ENCODE measurements at places on chromosomes 5 and 9.

DNA sequence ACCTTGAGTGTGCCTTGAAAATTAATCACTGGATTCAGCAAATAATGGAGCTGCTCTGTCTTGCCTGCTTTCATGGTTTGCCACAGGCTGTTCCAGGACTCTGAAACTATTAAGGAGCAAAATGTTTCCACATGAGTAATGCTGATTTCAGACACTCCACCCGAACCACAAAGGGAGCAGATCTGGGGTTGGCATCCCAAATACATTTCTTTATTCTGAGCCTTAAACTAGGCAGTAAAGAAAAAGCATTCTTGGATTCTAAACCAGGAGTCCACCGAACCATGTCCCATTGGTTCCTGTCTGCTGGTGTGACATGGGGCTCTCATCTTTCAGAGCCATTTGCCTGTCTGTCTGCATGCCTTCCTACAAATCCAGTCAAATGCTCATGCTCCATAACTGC, 10.1 kb upstream of the C1QTNF3 start:
- DNase-seq = no peak

DNA sequence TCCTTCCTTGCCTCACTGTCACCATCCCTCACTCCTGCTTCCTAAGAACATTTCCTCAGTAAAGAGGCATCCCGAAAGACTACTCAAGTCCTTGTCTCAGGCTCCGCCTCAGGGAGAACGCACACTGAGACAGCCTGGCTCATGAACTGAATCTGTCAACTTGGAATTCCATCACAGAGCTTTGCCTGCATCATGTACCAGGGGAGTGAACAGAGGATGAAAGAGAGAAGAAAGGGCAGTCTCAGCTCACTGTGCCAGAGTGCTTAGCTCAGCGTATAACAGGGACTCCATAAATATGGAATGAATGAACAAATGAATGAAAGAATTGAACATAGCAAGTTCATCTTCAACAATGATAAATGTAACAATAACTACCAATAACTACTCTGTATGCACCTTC, 68.7 kb upstream of the SLC1A3 start:
- DNase-seq = no peak

DNA sequence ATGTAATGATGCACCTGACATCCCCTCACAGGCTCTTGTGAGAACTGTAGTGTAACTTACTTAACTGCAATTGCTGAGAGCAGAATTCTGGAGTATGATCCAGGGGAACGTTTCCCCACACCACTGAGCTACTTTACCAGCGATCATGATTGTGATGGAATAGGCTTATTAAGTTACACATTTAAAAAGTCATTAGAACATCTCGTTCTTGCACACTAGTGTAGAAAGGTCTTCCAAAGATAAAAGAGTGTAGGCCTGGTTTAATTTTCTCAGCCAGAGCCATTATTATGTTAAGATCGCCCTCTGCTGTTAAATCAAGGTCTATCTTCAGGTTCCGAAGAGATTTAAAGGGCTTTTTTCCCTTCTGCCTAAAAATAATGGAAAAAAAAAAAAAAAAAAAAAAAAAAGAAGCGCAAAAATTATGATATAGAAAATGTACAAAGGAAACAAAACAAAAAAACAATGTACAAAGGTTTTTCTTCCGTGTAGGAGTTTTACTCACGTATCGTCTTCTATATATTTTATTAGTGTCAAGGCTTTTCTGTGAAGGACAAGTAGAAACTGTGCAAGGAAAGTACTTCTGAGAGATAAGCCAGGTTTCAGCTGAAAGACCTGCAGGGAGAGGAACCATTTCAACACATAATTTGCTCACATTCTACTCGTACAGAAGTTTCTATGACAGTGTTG, 18.6 kb upstream of the MOB3B start:
- no peak for DNase-seq

GRCh38 chr9:33227741-33228140, 12.2 kb upstream of the SPINK4 start:
- no peak for DNase-seq

DNA sequence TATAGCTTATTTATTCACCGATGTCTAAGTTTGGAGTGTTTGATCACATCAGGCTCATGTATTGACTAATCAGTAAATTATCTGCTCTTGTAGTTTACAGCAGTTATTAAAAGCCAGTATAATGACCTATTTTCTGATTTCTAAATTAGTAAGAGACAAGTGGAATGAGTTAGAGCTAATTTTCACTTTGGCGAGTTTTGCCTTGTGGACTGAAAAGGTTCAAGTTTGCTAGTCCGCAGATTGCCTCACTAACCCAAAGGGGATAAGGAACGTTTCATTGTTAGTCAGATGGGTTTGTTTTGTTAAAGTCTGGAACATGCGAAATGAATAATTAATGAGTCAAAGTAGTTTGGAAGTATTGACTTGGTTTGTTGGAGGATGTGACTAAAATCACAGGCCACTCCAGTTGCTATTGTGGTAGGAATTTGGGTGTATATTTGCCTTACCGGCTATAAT, 40.1 kb downstream of the SMARCA2 start:
- DNase-seq = no peak

DNA sequence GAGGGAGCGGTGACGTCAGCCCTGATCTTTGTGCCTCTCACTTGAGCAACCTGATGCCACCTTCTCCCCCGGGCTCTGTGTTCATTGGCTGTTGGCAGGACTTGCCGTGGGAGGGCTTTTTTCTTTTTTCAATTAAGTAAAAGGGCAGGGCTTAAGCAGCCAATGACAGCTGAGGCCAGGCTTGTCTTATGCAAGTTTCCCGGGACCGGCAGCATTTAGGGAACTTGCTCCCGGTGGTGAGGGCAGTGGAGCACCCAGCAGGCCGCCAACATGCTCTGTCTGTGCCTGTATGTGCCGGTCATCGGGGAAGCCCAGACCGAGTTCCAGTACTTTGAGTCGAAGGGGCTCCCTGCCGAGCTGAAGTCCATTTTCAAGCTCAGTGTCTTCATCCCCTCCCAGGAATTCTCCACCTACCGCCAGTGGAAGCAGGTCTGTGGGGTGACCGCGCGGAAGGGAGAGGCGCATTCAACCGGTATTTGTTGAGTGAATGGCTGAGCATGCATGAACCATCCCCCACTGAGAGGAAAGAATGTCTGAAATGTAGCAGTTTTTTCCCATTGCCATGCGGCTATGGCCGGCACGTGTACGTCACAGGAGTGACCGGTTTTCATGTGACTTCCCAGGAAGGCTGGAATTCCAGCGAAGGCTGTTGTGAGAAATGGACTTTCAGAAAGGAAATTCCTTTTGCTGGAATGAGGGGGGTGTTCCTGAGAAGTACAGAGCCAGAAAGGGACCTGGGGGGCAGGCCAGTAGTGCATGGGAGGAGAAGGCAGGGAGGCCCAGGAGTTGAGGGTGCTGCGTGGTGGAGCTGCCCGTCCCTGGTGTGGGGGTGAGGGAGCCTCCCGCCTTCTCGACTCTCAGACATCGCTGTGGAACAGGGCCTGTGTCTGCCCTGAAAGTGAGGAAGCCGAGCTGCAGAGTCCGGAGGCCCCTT, 29.0 kb downstream of the PTGES2 start:
- DNase-seq = peak; percentile 51

Measured in activated CD8-positive, alpha-beta T cell treated with anti-CD3 and anti-CD28 coated beads, Interleukin-2, amount 10 ng/mL, durations not matched to agents 7 days and 5 days (primary cell).